Daoy (cell line): ENCODE measurements at places on chromosomes 5 and 9. TPM values are rescaled to one million over a fixed set of nuclear protein-coding genes. Genes with fewer than 3 reads are reported as not detected.

NR2F1-AS1 gene
- total RNA-seq, result 6.1 and 10.5 TPM in 2 replicates

DNA sequence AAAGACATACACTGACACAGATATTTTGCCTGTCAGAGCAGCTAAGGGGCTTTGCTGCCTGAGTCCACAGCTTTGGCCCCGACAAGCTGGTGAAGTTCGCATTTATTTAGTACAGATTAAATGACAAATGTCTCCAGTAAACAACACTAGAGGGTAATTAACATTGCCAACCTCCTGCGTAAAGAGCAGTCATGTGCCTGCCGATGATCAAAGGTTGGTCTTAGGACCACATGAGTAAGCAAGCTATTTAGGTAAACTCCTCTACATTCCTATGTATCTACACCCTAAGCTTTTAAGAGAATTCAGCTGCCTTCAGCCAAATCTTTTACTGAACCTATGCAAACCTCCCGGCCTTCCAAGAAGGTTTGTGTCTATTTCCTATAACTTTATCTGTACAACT is 73.0 kb upstream of the PJA2 start:
- no peak for DNase-seq

PLEKHG4B gene
- 9.0 and 13.5 TPM in 2 replicates for total RNA-seq

GRCh38 chr9:110599468-110599867 is 19.9 kb upstream of the SVEP1 start:
- DNase-seq, result no peak

SV2C gene
- 0.03 and 0.11 TPM in 2 replicates for total RNA-seq

ARSI gene
- total RNA-seq, result 4.5 and 9.4 TPM in 2 replicates

- DNase-seq, result no peak
Observed at GRCh38 chr5:54305737-54306136, 4.6 kb downstream of the ARL15 start.

MTRR gene
- 27.1 and 40.7 TPM in 2 replicates for total RNA-seq

- no peak for DNase-seq
Observed at GRCh38 chr5:1987471-1987870, 104.7 kb upstream of the IRX4 start.

ITK gene
- total RNA-seq, result not detected in 2 replicates

ZMAT2 gene
- 84.2 and 124 TPM in 2 replicates for total RNA-seq

CEMIP2 gene
- total RNA-seq, result 7.5 and 21.5 TPM in 2 replicates

GRCh38 chr9:34124099-34124498 is 2.4 kb downstream of the DCAF12 start:
- DNase-seq, result no peak
